ENCODE measurements at places on chromosomes 11 and 22.

GRCh38 chr22:19119949-19120348, 2.3 kb downstream of the DGCR2 start:
- DNase-seq, result no peak

- DNase-seq, result no peak
These were observed 21.8 kb downstream of the XKR3 start for GRCh38 chr22:16803255-16803917.

DNA sequence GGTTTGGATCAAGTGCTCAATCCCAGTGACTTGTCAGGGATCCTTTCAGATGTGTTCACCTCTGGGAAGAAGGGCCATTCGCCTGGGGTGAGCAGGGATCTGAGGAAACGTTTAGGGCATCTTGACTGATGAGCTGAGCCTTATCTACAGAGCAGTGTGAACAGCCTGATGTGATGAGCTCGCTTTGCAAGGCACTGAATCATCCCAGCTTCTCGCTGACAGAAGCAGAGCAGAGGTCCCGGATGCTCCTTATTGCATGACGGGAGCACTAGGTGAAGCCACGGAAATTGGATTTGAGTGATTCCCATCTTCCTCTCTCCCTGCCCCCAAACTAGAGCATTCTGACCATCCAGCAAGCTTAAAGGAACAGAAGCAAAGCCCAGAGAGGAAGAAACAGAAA, 46.5 kb downstream of the SEZ6L start:
- DNase-seq, result no peak

DNA sequence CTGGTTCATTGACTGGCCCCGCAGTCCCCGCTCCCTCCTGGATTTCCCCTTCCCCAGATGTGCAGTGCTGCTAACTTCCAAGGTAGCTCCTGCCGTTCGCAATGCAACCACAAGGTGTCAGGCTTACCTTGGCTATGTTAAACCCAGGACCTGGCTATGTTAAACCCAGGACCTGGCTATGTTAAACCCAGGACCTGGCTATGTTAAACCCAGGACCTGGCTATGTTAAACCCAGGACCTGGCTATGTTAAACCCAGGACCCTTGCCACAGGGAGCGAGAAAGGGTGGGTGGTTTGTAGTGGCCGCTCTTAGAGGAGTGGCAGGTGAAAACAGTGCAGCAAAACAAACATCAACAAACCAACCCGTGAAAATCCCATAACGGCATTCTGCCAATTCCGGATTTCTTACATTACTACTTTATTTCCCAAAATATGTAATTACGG, 2.9 kb upstream of the ADAMTS8 start:
- peak; percentile 75 for DNase-seq

- no peak for DNase-seq
These were observed 70.8 kb downstream of the LIF start for GRCh38 chr22:30175690-30176288.

GRCh38 chr11:93084727-93085505, 112.9 kb downstream of the SLC36A4 start:
- no peak for DNase-seq

GRCh38 chr11:34423300-34423699, 15.4 kb upstream of the CAT start:
- no peak for DNase-seq

GRCh38 chr22:27874764-27875163, 44.3 kb downstream of the PITPNB start:
- DNase-seq, result no peak

DNA sequence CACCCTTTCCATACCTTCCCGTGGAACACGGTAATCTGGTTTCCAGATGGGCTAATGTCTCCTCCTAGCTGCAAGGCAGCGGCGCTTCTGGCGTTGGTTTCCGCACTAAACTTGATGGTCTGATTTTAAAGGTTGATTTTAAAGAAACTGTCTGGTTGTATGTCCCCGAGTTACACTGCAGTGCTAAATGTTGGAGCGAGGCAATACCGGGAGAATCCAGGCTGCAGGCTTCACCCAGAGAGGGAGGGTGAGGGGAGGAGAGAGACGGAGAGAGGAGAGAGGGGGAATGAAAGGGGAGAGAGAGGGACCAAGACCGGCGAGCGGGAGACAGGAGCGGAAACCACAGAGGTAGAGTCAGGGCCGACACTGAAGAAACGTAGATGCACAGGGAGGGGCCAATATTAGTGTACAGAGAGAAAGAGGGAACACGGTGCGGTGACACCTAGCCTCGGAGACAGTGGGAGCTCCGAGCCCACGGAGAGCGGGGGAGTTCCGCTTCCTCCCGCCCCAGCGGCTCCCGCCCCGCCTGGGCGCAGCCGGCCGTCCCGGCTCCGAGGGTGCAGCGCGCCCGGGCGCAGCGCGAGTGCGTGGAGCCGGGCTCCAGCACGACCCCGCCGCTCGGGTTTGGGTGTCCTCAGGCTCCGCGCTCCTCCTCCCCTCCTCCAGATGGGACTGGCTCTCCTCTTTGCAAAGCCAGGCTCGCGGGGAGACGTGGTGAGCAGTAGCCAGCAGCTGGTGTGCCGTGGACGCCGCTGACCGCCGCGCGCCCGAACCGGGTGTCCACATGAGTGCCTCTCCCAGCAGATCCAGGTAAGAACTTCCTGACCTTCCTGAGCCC, 71.9 kb upstream of the GRAMD1B start:
- DNase-seq, result no peak

GRCh38 chr11:120192831-120193625, 17.8 kb upstream of the OAF start:
- DNase-seq, result no peak

DNA sequence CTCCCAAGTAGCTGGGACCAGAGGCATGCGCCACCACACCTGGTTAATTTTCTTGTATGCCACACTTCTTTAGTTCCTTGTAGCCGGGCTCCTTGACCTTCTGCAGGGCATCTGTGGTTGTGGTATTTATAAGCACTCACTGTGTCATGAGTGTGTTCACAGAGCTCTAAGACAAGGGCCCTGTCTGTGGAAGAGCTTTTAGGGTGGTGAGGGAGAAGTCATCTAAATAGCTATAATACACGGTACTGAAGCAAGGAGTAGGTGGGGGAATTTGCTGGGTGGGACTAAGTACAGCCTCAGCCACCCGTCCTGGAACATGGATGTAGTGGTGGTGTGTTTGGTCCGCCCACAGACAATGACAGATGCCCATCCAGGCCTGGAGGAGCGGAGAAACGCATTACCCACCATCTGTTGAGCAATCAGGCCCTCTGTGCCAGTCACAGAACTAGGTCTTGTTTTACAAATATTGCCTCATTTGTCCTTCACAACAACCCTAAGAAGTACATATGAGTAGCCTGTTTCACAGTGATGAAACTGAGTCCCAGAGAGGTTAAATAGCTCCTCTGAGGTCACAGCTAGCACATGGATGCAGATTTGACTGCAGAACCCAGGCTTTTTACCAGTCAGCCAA, 10.1 kb downstream of the ACO2 start:
- DNase-seq, result no peak

DNA sequence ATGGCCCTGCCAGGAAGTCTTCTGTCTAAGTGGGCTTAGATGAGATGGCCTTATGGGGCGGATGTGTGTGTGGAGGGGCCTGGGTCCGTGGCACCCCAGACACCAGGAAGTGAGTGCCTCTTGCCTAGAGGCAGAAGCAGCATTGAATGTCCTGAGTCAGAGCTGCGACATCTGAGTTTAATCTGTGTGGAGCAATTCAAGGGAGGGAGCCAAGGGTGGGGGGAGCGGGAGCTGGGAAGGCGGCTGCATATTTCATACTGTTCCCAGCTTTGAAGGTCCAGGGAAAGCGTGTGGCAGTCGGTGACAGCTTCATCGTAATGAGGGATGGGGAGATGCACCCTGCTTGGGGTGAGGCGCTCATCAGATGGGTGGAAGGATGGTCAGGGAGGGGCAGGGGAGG, 73.5 kb upstream of the THY1 start:
- no peak for DNase-seq

Measured in OCI-LY7 (cell line).